ENCODE measurements at places on chromosomes 7 and 10. TPM values are rescaled to one million over a fixed set of nuclear protein-coding genes. Genes with fewer than 3 reads are reported as not detected.
A peak's percentile ranks its signal among the peaks of the same experiment; 100 is the strongest.

DNA sequence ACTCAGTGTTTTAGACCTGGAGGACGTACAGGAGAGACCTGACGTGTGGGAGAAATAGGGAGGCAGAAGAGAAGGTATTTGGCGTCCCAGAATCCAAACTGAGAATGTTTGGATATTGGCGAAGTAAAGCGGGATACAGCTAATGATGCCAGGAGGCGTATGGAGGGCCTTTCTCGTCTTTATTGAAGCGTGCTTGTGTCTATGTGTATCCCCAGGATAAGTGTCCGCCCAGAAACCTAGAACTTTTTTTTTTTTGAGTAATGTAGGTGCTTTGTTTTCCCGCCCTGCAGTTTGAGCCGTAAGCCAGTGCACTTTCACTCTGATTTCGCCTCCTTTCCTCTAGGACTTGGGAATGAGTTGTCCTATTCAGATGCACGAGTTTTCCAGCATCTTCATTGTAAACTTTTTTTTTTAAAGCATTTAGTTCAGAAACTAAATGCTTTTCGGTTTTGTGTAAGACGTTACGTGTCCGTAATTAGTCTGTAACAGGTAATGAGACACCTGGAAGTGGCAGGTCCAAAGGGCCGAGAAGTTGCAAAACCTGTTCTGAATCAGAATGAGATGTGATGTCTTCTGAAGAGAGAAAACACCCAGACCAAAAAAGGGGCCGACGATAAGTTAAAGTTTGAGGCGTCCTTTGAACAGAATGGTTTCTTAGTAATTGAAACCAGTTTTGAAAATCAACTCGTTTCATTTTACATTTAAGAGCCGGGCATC is 746 bp downstream of the ARL5B start:
- DNase-seq: peak; percentile 37

DNA sequence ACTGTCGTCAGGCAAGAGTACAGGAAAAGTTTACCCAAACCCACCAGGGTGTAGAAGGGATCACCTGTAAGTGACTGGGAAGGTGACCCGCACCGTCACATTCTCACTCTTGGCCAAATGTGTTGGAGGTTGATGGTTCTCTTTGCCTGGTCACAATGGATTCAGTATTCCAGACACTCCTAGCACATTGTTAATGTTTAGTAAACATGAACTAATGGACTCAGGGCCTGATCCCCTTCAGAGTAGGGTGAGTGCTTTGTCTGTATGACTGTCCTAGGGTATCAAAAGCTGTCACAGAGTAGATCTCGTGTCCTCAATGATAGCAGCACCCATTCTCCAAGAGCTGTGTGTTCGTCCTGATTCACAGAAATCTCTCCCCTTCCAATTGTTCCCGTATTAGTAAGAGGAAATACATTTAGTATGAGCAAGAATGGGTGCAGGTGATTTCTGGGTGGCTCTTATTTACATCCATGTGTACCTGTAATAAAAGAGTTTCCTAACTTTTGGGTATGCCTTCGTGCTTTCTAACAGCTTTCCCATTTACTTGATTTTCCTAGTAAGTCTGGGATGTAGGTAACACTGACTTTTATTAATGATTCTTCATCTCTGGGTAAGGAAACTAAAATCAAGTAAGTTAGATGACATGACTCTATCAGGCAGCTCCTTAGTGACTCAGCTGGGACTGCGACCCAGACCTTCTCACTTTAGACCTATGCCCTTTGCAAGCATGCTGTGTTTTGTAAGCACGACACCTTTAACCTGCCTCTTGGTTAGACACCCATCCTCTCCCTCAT is 4.7 kb downstream of the EEPD1 start:
- DNase-seq: no peak

DNA sequence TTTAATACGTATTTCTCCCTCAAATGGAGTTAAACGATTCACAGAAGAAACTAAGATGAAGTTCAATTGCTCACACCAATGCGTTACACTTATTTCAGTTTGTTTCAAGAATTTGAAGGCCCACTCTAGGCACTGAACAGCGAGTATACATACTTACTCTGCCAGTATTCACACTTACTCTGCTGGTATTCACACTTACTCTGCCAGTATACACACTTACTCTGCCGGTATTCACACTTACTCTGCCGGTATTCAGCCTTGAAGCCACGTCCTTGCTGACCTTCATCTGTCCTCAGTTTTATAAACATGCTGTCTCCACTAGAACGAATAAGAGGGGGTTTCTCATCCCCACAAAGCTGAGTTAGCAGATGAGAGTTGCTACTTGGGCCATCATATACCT is 86.0 kb downstream of the CUBN start:
- no peak for DNase-seq

DNA sequence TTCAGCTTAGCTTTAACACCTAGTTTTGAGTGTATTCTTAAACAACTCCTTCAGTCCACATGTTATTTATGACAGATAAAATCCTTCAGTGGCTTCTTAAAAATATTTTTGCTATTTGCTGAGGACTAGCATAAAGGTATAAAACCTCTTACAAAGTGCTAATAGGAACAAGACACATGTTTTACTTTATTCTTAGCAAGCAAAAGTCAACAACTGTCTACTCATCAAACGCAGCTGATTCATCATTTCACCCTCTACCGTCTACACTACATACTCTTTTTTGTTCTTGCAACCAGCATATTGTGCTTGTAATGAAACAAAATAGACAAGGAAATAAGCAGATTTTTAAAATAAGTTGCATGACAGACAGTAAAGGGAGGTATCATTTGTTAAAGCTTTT is 319.7 kb downstream of the SNX13 start:
- no peak for DNase-seq

- DNase-seq: no peak
These were observed 137.0 kb downstream of the PTPRN2 start for GRCh38 chr7:158450476-158451124.

- no peak for DNase-seq
These were observed 2.5 kb downstream of the CCDC6 start for GRCh38 chr10:59903871-59904270.

DNA sequence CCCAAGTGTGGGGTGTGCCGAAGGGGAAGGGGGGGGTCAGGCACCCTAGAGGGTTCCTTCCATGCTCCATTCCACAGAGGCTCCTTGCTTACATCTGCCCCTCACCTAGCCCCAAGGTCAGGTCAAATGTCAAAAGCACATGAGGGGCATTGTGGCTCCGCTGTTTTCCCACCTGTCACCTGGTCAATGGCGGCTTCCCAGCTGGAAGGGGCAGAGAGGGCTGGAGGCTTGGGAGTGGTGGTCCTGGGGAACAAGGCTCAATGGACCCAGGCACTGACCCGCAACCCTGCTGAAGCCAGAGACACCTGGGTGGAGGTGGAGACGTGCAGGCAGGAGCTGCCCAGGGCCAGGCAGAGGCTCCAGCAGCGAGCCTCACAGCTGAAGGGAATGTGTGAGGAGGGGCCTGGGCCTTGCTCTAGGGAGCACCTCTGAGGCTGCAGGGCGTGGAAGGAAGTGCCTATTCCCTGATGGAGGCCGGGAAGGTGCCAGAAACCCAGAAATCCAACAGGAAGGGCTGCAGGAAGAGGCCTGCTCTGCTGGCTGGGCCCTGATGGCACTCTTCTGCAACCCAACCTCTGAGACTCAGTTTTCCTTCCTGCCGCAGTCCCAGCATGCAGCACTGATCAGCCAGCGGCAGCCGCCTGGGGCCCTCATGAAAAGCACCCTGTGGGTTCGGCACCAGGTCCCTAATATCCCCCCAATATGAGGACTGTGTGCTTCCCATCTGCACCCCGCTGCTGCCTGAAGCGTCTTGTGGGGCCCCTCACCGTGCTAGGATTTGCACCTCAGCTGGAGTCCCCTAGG is 16.0 kb downstream of the RASGEF1A start:
- no peak for DNase-seq

- DNase-seq: no peak
These were observed 200.8 kb upstream of the PPP2R2D start for GRCh38 chr10:131700032-131700431.

- no peak for DNase-seq
These were observed 9.4 kb upstream of the GET4 start for GRCh38 chr7:867001-867405.

- no peak for DNase-seq
These were observed 76.3 kb downstream of the CFAP46 start for GRCh38 chr10:132865851-132866600.

GRCh38 chr7:113033959-113034358 is 52.7 kb downstream of the GPR85 start:
- DNase-seq: no peak

- peak; percentile 36 for DNase-seq
These were observed 54.6 kb downstream of the EEPD1 start for GRCh38 chr7:36207451-36208291.

DNA sequence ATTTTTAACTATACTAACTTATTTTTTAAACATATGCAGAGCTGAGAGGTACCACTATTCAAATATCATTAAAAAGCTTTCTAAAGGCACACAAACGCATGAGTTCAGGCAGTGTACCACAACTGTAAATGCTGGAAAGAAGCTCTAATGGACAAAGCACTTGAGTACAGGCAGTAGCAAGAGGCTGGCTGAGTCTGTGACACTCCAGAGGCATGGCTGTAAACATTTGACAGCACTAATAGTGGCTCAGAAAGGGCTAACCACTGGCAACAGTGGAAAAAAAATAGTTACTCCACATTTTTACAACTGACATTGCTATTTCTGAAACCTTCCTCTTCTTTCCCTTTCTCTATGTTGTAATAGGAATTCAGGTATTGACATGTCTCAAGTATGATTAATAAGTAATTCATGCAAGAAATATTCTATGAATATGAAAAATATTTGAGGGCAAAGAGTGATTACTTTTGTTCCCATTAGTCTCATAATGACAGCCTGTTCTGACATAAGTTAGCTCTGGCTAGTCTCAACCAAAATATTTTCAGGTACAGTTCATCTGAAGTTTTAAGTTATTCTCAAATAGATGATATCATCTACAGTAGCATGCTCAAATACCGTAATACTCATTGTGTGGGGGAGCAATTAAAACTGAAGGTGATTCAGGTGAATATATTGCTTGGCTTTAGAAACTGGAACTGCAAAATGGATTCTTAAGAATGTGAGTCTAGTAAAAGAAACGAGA is 324.0 kb upstream of the POT1 start:
- no peak for DNase-seq

GRCh38 chr7:153934629-153935028 is 117.6 kb upstream of the DPP6 start:
- no peak for DNase-seq

GRCh38 chr10:110547139-110547761 is 20.2 kb upstream of the SMC3 start:
- DNase-seq: peak; percentile 68

GRCh38 chr10:78868456-78868855 is 200.3 kb upstream of the ZMIZ1 start:
- DNase-seq: no peak

DNA sequence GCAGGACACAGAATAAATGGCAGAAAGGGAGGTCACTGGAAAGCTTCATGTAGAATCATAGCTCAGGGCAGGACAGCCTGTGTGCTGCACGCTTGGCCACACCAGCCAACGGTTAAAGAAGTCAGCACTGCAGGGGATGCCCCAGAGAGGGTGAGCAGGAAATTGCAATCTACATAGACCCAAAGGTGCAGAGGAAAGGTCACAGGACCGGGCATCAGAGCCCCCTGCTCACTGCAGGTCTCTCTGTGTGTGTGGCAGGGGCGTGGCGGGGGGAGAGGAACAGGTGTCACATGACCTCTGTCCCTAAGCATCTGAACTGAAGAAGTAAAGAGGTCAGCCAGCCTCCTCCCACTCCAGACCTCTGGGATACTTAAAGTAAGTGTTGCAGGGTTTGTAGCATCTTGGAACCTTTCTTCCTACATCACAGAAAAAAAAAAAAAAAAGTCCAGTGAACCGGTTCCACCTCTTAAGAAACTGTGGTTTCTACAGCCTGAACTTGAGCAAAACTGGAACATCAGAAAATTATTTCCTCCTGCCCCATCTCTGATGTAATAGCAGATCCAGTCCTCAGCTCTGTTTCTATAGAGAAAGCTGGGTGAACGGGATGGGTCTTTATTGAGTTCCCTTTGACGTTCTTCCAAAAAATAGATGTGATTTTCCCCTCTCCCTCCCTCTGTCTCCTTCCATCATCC is 64.3 kb downstream of the RGS10 start:
- no peak for DNase-seq

GRCh38 chr7:133265821-133266220 is 12.9 kb downstream of the EXOC4 start:
- no peak for DNase-seq

DNA sequence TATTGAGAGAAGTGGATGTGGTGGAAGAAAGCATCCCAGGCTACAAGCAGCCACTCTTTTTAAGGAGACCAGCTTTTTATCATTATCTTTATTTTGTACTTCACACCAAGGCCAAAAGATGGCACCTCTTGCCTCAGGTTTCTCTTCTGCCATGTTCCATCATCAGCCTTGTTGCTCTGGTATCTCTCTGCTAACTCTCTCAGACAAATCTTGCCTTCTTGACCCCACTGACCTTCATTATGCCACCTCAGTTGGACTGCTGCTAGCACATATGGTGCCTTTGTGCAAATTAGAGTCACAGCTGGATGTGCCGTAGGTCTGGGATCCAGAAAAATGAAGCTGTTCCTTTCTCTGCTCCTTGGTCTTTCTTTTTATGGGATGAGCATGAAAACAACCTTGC is 47.1 kb upstream of the DYNC1I1 start:
- DNase-seq: peak; percentile 9

GRCh38 chr7:44391171-44391570 is 65.8 kb upstream of the CAMK2B start:
- DNase-seq: no peak

- no peak for DNase-seq
These were observed 279.6 kb downstream of the DNAJB6 start for GRCh38 chr7:157616426-157616825.

- DNase-seq: no peak
These were observed 28.7 kb downstream of the PUS7 start for GRCh38 chr7:105493196-105493922.

PHF14 gene
- total RNA-seq: 35.1 TPM

PRSS1 gene
- total RNA-seq: not detected

STYXL1 gene
- 81.9 TPM for total RNA-seq

CLRN3 gene
- total RNA-seq: not detected

CHAT gene
- total RNA-seq: not detected

SLC29A4 gene
- 1.4 TPM for total RNA-seq

IQUB gene
- 0.39 TPM for total RNA-seq

ERCC6 gene
- 8.1 TPM for total RNA-seq

C10orf71 gene
- total RNA-seq: not detected

ZNF503 gene
- total RNA-seq: 2.2 TPM

NRG3 gene
- not detected for total RNA-seq

MRPL43 gene
- 79.8 TPM for total RNA-seq

All from RPMI7951 (cell line).